Astrocyte (in vitro differentiated cells and primary cell): ENCODE measurements at places on chromosomes 1 and 21. TPM values are rescaled to one million over a fixed set of nuclear protein-coding genes. Genes with fewer than 3 reads are reported as not detected.

- H3K4me1 ChIP-seq = no peaks in the 10 kb centered on the region
- no peaks in the 10 kb centered on the region for H3K27me3 ChIP-seq
- no peak overlapping the region for H3K27ac ChIP-seq
- H3K4me3 ChIP-seq = no peak overlapping the region
Observed at GRCh38 chr1:166721145-166721544, 118.1 kb upstream of the POGK start.

GRCh38 chr1:5664906-5665875 lies 327.0 kb downstream of the NPHP4 start:
- no peak for DNase-seq
- H3K4me1 ChIP-seq = no peaks in the 10 kb centered on the region
- H3K36me3 ChIP-seq = no peaks in the 10 kb centered on the region
- H3K27ac ChIP-seq = no peak overlapping the region
- H3K4me3 ChIP-seq = no peak overlapping the region
- H3K27me3 ChIP-seq = no peaks in the 10 kb centered on the region

GRCh38 chr1:212586206-212587015 lies 22.1 kb upstream of the ATF3 start:
- peak overlapping the region; percentile 10 for H3K27ac ChIP-seq

The SEMA4A gene
- 0.66 and 1.1 TPM in 2 replicates for total RNA-seq

GRCh38 chr1:202207292-202207691 lies 13.7 kb downstream of the LGR6 start:
- H3K27ac ChIP-seq = no peak overlapping the region
- peak; percentile 68 for DNase-seq
- peaks cover 4% of the 10 kb centered on the region for H3K4me1 ChIP-seq
- peaks cover 9% of the 10 kb centered on the region for H3K27me3 ChIP-seq

The SLC6A9 gene
- total RNA-seq = 45.2 and 51.4 TPM in 2 replicates

GRCh38 chr21:44932408-44933181 lies 7.2 kb upstream of the SLX9 start:
- H3K27ac ChIP-seq = no peak overlapping the region
- no peaks in the 10 kb centered on the region for H3K36me3 ChIP-seq

DNA sequence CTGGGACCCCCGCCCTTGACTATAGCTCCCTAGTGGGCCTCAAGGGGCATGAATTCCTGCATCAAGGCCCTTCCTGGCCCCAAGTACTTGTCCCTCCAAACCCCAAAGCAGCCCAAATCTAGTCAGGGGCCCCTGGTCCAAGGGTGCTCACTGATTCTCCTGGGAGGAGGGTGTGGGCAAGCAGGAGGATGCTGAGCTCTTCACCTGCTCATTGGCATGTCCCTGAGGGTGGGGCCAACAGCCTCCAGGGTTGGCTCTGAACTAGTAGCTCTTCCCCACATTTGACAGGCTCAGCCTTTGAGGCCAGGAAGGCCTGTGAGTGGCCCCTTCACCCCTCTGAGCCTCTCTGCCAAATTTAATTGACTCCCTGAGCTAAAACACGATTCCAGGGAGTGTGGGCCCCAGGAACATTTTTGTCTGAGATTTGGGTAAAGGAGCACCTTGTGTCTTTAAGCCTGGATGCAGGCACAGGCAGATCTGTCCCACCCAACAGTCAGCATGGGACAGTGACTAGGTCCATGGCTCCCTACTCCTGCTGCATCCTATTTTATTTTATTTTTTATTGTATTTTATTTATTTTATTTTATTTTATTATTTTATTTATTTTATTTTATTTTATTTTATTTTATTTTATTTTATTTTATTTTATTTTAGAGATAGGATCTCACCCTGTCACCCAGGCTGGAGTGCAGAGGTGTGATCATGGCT lies 11.0 kb upstream of the WNT9A start:
- no peak overlapping the region for H3K27ac ChIP-seq
- peaks cover 7% of the 10 kb centered on the region for H3K27me3 ChIP-seq
- no peaks in the 10 kb centered on the region for H3K36me3 ChIP-seq
- no peaks in the 10 kb centered on the region for H3K4me1 ChIP-seq
- no peak overlapping the region for H3K4me3 ChIP-seq

DNA sequence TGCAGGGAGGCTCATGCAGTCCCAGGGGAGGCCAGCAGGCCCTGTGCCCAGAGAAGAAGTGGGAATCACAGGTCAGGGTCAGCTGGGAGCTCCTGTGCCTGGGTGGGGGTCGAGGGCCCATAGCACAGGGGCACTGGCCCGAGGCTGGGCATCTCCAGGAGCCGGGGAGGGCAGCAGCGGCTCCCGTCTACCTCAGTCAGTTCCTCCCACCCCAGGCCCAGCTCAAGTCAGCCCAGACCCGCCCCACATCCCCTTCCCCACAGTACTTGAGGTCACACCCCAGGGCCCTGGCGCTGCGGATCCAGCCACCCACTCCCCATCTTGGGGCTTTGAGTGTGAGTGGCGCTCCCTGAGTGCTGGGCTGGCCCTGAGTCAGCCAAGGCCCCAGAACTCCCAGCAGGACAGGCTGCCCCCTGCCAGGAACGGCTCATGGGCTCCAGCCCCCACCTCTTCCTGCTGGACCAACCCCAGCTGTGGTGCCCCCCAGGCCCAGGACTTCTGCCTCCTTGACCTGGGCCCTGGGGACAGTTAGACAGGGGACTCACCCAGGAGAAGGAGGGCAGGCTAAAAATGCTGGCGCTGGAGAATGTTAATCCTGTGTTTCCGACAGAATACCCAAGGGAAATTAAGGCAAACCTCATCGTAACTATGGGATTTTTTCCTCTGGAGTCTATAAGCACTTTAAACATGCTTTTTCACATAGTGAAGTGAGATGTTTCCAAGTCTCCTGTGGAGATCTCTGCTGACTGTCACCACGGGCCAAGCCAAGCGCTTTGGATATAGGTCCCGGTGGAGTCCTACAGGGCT lies 68.8 kb upstream of the COL6A1 start:
- no peak for DNase-seq
- H3K27me3 ChIP-seq = no peaks in the 10 kb centered on the region
- no peak overlapping the region for H3K27ac ChIP-seq
- H3K4me1 ChIP-seq = peaks cover 2% of the 10 kb centered on the region
- no peaks in the 10 kb centered on the region for H3K36me3 ChIP-seq

The ABCA4 gene
- total RNA-seq = 0.14 and 0.20 TPM in 2 replicates

DNA sequence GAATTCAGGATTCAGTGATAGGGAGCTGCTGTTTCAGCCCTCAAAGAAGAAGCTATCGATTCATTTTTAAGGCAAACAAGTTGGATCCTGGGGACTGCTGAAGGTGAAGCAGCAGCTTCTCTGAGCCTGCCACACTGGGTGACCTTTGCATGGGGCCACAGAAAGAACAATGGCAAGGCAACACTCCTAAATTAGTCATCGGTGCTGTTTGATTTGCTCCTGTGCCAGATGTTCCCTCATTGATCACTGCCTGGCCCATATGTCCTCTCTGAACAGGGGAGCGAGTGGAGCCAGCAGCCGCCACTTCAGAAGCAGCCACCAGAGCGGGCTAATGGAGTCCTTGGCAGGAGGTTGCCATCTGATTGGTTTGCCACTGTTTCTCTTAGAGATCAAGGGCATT lies 391.5 kb downstream of the NTNG1 start:
- H3K27ac ChIP-seq = no peak overlapping the region
- H3K4me1 ChIP-seq = no peaks in the 10 kb centered on the region
- no peak for DNase-seq
- no peak overlapping the region for H3K4me3 ChIP-seq

GRCh38 chr21:45427331-45428271 lies 22.6 kb downstream of the COL18A1 start:
- H3K36me3 ChIP-seq = no peaks in the 10 kb centered on the region
- H3K4me3 ChIP-seq = no peak overlapping the region
- peak overlapping the region; percentile 62 for H3K27ac ChIP-seq
- DNase-seq = peak; percentile 95
- peaks cover 48% of the 10 kb centered on the region for H3K4me1 ChIP-seq

The DLGAP3 gene
- total RNA-seq = 1.6 and 2.7 TPM in 2 replicates

The TENT5C gene
- 0.70 and 0.77 TPM in 2 replicates for total RNA-seq

GRCh38 chr1:10909697-10910680 lies 102.5 kb upstream of the TARDBP start:
- H3K4me1 ChIP-seq = no peaks in the 10 kb centered on the region
- DNase-seq = no peak
- peaks cover 2% of the 10 kb centered on the region for H3K27me3 ChIP-seq
- no peaks in the 10 kb centered on the region for H3K36me3 ChIP-seq

The CLCA4 gene
- total RNA-seq = not detected in 2 replicates

- H3K4me1 ChIP-seq = peaks cover 14% of the 10 kb centered on the region
- no peaks in the 10 kb centered on the region for H3K27me3 ChIP-seq
- no peak overlapping the region for H3K4me3 ChIP-seq
Observed at GRCh38 chr1:221863635-221864034, 121.7 kb upstream of the DUSP10 start.

DNA sequence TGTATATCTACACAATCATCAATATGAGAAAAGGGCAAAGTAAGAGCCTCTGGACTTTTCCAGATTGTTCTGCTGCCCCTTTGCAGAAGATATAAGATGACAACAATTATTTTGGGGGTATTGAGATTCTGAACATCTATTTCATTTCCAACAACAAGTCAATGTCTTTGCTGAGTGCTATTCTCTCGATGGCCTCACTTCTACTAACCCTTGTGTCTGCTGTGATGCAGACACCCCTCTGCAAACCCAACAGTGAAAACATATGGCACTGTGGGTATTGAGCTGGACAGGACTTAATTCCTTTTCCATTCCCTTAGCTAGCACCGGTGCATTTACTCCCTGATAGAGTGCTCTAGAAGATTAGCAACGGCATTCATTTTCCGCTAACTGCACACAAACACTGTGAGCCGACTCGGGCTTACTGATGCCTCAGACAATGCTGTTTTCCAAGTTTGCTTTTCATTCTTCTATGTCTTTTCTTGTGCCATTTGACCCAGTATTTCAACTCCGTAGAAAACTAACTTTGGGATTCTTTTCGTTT lies 33.4 kb upstream of the SMYD2 start:
- no peak overlapping the region for H3K27ac ChIP-seq
- DNase-seq = no peak
- no peak overlapping the region for H3K4me3 ChIP-seq
- H3K4me1 ChIP-seq = peaks cover 7% of the 10 kb centered on the region
- no peaks in the 10 kb centered on the region for H3K27me3 ChIP-seq

DNA sequence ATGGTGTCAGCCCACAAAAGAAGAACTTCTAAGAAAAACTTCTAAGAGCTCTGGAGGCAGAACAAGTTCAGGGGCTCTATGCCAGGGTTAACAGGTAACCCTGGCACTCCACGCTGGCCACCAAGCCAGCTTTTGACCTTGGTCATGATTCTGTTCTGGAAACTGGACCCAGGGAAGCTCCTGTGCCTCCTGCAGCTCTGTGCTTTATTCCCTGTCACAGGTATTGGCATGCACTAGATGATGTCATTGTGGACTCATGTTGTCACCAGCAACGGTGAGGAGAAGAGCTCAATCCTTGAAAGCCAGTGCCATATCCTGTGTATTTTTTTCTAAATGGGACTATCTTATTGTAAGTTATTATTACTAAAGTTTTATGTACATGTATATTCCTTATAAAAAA lies 56.7 kb upstream of the GCLM start:
- H3K27me3 ChIP-seq = no peaks in the 10 kb centered on the region
- no peak overlapping the region for H3K4me3 ChIP-seq
- H3K27ac ChIP-seq = no peak overlapping the region
- no peak for DNase-seq
- H3K36me3 ChIP-seq = no peaks in the 10 kb centered on the region

DNA sequence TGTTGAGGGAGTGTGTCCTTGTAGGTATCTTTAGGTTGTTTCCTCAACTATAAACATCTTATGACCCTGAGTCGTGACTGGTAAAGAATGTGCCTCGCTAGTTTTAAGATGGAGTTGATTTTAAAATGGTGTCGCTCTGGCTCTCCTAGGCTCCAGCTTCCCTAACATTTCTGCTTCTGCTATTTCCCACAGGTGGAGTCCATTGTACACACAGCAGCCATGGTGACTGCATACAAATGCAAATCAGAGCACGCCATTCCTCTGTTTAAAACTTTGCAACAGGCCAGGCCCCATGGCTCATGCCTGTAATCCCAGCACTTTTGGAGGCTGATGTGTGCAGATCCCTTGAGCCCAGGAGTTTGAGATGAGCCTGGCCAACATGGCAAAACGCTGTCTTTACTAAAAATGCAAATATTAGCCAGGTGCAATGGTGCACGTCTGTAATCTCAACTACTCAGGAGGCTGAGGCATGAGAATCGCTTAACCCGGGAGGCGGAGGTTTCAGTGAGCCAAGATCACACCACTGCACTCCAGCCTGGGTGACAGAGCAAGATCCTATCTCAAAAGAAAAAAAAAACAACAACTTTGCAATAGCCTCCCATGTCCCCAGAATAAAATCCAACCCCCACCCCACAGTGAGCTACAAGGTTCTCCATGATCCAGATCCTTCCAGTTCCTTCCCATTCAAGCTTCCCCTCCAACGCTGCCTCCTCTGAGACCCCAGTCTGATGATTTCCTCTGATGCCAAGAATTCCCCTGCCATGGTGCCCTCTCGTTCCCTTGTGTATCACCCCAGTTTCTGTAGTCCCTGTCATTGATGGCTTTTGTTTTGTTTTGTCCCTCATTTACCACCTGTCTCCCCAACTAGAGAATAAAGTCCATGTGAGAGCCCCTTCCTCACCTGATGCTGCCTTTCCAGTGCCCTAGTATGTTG lies 36.9 kb upstream of the KLHDC7A start:
- no peak overlapping the region for H3K27ac ChIP-seq
- no peaks in the 10 kb centered on the region for H3K4me1 ChIP-seq
- no peak overlapping the region for H3K4me3 ChIP-seq
- no peaks in the 10 kb centered on the region for H3K36me3 ChIP-seq

DNA sequence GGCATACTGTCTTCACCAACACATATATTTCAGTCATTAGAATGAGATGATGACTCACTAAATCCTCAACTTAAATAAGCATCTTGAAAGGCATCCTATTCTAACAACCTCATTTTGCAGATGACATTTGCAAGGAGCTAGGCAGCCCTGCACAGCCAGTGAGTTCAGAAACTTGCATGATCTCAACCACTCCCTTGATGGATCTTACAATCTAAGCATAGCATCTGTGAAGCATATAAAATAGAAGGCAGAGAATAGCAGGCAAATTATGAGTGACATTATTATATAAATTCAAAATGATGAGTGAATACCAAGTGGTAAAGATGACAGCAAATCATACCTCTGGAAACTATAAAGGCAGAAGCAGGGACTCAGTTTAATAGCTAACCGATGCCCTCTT lies 31.6 kb downstream of the KRTAP20-3 start:
- H3K4me1 ChIP-seq = no peaks in the 10 kb centered on the region
- DNase-seq = no peak
- H3K27me3 ChIP-seq = no peaks in the 10 kb centered on the region
- H3K4me3 ChIP-seq = no peak overlapping the region
- no peaks in the 10 kb centered on the region for H3K36me3 ChIP-seq

The CFHR5 gene
- total RNA-seq = not detected in 2 replicates

DNA sequence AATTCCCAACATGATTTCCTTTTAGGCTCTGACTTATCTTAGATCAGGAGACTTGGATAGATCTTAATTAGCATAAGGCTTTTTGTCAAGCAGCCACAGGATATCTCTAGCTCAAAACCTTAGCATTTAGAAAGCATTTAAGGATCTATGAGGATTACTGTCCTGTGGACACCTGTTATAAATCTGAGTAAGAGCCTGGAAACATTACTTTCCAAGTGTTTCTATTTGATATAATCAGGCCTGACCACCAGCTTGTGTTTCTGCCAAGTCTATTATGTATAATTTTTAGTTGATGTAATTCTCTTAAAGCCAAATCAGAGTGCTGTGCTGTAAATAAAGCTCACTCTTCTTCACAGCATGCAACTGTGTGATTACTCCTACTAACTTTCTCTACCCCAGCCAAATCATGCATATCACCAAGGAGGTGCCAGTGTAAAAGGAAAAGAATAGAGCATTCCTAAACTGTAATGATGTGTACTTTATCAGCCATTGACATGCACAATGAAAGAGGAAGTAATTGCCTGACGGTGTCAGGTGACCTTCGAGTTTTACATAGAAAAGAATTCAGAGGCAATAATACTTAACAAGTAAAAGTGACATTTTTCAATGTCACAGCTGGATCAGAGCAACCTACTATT lies 309.9 kb upstream of the PRMT6 start:
- no peak overlapping the region for H3K27ac ChIP-seq
- H3K36me3 ChIP-seq = no peaks in the 10 kb centered on the region
- DNase-seq = peak; percentile 22
- no peak overlapping the region for H3K4me3 ChIP-seq

The GPR153 gene
- total RNA-seq = 3.0 and 3.7 TPM in 2 replicates
